Iris pigment epithelial cell (primary cell): ENCODE measurements at places on chromosomes 4 and X.

- no peak for DNase-seq
Observed at GRCh38 chr4:187149229-187149945, 425.7 kb upstream of the FAT1 start.

- no peak for DNase-seq
Observed at GRCh38 chr4:88041626-88042025, 34.2 kb downstream of the PKD2 start.

DNA sequence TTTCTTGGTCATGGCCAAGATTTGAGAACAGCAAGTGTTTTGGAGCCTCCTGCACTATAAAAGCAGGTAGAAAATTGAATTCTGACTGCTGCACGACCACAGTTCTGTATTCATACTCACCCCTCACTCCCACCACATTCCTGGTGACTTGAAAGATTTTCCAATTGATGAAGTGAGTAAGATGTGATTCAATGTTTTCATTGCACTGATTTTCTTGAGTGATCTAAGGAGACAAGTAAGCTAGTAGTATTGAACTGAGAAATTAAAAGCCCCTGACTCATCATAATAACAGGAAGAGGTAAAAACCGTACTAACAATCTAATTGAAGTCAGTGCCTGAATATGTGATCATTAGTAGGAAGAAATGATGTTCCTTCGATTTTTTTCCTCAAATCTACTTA is 6.1 kb upstream of the SEC24D start:
- peak; percentile 64 for DNase-seq

DNA sequence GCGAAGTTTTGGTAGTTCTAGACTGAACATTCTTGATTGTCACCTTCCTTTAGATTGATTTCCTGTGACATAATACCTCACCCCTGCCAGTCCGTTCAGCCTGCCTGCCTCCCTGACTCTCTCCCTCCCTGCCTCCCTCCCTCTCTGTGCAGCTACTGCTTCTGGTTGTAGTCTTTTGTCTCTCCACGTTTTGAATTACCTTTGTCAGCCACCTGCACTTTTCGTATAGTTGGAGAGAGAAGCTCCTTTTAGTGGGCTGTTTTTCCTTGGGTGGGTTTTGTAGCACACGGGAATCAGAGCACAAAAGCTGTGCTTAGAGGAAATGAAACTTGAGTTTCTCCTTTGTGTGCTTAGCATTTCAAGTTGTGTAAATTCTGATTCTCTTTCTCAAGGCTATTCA is 32.6 kb upstream of the MSMO1 start:
- DNase-seq = no peak

DNA sequence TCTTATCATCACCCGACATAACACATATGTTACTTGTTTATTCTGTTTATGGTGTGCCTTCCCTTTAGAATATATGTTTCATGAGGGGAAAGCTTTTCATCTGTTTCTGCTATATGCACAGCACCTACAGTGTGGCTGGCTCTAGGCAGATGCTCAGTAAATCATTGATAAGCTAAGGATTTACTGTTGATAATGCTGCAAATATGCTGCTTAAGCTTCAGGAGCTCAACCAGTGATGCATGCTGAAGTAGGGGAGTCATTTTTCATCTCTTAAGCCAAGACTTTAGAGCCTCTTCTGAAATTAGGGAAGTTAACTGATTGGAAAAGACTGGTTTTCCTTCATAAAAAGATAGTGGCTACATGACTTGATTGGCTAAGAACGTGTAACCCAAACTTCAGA is 16.4 kb downstream of the FAT4 start:
- no peak for DNase-seq

DNA sequence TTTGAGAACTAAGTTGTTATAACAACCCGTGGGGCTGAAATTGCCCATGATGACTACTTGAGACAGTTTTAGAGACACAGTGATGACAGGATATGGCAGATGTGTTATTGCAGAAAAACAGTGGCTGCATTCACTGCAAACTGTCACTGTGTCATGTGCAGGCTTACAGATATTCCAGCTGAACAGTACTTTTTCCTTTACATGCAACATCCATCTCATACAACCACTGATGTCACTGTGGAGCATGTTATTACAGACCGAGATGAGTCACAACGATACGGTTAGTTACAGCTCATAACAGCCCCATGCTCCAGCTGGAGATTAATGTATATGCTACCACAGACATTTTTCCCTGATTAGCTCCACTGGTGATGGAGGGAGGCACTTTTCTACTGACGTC is 207.4 kb downstream of the TMA16 start:
- peak; percentile 29 for DNase-seq

GRCh38 chr4:94338681-94339351 is 3.8 kb downstream of the HPGDS start:
- no peak for DNase-seq
